Sciatic nerve (tissue), 2 donors: ENCODE measurements at places on chromosomes 7 and 10. TPM values are rescaled to one million over a fixed set of nuclear protein-coding genes. Genes with fewer than 3 reads are reported as not detected.

DNA sequence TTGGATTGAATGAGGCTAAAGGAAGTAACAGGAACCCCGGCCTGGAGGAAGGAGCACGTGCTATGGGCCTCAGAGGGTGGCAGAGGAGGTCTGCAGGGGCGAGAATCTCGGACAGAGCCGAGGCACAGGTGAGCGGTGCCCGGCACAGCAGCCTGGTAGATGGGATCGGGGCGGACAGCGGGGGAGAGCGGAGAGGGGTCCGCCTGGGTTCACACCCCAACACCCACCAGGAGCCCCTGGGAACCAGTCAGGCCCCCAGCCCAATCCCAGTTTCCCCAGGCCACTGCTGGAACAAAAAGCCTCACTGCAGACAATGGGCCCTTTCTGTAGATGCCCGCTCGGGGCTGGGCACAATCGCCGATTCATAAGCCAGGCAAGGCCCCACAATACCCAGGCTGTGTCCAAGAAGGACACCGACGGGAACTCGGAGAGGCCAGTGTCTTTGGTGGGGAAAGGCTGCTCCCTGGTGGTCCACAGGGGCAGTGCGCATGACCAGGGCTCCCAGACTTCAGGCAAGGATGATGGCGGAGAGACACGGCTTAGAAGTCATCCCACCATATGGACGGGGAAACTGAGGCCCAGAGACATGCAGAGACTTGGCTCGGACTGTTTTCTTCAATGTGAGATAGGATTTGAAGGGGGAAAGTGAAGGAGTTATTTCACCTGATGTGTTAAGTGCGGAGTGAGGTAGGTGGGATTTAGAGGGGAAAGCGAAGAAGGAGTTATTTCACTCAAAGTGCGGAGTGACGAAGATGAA lies 106.9 kb upstream of the GPR26 start:
- peak; percentile 87 for DNase-seq

Gene NEURL1
- 0.36 TPM for total RNA-seq

GRCh38 chr10:50629495-50630122 lies 5.9 kb upstream of the SGMS1 start:
- DNase-seq = no peak

Gene GRM3
- not detected for total RNA-seq

Gene SMNDC1
- total RNA-seq = 35.4 TPM

DNA sequence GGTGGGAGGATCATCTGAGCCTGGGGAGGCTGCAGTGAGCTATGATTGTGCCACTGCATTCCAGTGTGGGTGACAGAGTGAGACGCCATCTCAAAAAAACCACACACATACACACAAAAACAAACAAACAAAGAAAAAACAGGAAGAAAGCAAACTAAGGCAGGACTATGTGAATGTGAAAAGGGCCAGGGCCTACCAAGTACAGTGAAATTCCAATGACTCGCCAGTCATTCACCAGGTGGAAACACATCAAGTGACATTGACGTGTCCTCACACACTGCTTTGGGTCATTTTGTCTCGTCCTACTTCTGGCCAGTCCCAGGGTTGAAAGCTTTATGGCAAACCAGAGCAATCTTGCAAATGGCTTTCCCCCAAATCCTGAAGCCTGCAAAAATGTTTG lies 79.9 kb downstream of the HIP1 start:
- DNase-seq = no peak

DNA sequence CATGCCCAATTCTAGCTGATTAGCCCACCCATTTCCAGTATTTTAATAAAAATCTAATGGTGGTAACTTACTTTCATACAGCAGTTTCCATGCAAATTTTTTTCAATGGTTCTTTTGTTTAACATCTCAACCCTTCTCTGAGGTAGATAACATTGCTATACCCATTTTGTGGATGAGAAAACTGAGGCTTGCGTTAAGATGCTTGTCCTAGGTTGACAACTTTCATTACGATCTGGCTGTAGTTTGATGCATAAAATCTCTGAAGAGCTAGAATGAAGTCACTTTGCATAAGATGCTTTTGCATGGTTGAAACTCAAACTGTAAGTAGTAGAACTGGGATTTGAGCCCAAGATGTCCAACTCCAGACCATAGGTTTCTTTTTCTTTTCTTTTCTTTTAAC lies 309.5 kb upstream of the PODXL start:
- no peak for DNase-seq

DNA sequence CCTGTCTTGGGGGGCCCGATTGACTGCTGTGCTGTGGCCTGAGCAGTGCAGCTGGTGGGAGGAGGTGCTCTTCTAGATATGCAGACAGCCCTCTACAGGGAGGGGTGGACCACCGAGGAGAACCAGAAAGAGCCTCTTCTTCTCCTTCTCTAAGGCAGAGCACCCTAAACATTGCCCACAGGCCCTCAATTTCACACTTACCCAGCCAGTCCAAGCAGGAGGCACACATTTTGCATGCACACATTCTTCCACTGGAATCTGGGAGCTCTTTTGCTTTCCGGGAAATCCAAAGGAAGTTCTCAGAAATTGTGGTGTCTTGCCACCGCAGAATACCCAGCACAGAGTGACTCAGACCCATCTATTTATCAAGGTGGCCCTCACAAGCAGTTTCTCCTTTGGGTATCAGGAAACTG lies 45.8 kb downstream of the EEPD1 start:
- DNase-seq = no peak

Gene RADIL
- 19.8 TPM for total RNA-seq

DNA sequence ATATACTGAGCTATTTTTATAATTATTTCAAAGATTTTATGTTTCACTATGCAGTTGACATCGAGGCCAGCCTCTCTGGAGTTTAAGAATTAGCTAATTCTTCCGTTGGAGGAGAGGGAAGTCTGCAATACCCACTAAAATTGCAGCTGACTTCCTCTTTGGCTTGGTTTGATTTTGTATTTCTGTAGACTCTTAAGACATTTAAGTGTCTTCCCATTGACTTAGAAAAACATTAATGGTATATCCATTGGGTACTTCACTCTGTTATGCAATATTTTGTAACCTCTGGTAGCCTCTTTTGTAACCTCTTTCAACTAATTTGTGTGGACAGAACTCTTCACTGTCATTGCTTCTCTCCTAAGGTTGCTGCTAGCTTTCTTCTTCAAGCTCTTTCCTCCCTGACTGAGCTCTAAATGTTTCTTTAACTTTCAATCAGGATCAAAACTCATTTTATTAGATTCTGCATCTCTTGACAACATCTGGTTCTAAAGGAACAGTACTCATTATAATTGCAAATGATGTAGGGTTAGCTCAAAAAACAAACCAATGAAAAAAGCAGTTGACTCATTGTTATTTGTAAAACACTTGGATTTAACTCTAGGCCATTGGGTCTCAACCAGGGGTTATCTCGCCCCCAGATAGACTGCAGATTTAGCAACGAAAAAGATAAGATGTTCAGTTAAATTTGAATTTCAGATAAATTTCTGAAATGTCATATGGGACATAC lies 1.7 kb upstream of the ANKRD22 start:
- DNase-seq = no peak
